Diencephalon (tissue), 1 donor: ENCODE measurements at places on chromosomes 2 and 18. TPM values are rescaled to one million over a fixed set of nuclear protein-coding genes. Genes with fewer than 3 reads are reported as not detected.

Gene HOXD13
- total RNA-seq = not detected

Gene TWIST2
- total RNA-seq = 0.23 TPM

Gene CRYGC
- total RNA-seq = not detected

Gene ABCG5
- 0.23 TPM for total RNA-seq

Gene TM4SF20
- total RNA-seq = not detected

Gene COLEC12
- total RNA-seq = 16.8 TPM

Gene CTAGE1
- total RNA-seq = not detected

Gene FBLN7
- 6.2 TPM for total RNA-seq

Gene GCKR
- 0.69 TPM for total RNA-seq

Gene C2orf78
- total RNA-seq = not detected

Gene ADRA2B
- total RNA-seq = 0.46 TPM

Gene CYP27C1
- 0.69 TPM for total RNA-seq

Gene CRYBA2
- total RNA-seq = not detected

Gene ACMSD
- total RNA-seq = not detected

Gene TMEM131
- 36.2 TPM for total RNA-seq

Gene TUBA4B
- total RNA-seq = 1.2 TPM

Gene POTEJ
- 0.46 TPM for total RNA-seq

Gene LAMA1
- 22.1 TPM for total RNA-seq

Gene LIMS4
- not detected for total RNA-seq

Gene CDH2
- 216 TPM for total RNA-seq

Gene C2orf49
- 36.9 TPM for total RNA-seq

Gene TANC1
- 16.6 TPM for total RNA-seq

Gene LCT
- not detected for total RNA-seq

Gene SALL3
- 18.9 TPM for total RNA-seq

Gene TUBB8B
- total RNA-seq = 0.69 TPM

Gene STAT4
- total RNA-seq = 16.1 TPM

Gene UGT1A4
- total RNA-seq = not detected

Gene SLC14A1
- 5.1 TPM for total RNA-seq

Gene CYRIA
- total RNA-seq = 79.6 TPM
